A549 treated with RU486 at 1 μM for 4 hours (cell line): ENCODE measurements at places on chromosomes 13 and 19. TPM values are rescaled to one million over a fixed set of nuclear protein-coding genes. Genes with fewer than 3 reads are reported as not detected.

Gene CDKN2D
- 4.2 to 6.2 TPM (median 5.3 TPM) in 5 replicates for total RNA-seq

Gene ZSCAN4
- not detected in 5 replicates for total RNA-seq

Gene CBY2
- not detected in 5 replicates for total RNA-seq

Gene SIX5
- total RNA-seq = 19.1 to 34.9 TPM (median 27.8 TPM) in 5 replicates

Gene KLF5
- total RNA-seq = 32.3 to 44.4 TPM (median 41.4 TPM) in 5 replicates

Gene TMEM221
- 0.47 to 0.94 TPM (median 0.85 TPM) in 5 replicates for total RNA-seq

Gene STK24
- total RNA-seq = 47.5 to 61.8 TPM (median 52.8 TPM) in 5 replicates

Gene C13orf46
- total RNA-seq = 0.05 to 0.27 TPM (median 0.14 TPM) in 5 replicates

Gene RABAC1
- total RNA-seq = 171 to 287 TPM (median 250 TPM) in 5 replicates

Gene C19orf85
- not detected in 5 replicates for total RNA-seq

Gene ANKRD24
- total RNA-seq = 0.12 to 0.39 TPM (median 0.17 TPM) in 5 replicates

Gene ZNF649
- 0.11 to 0.26 TPM (median 0.17 TPM) in 5 replicates for total RNA-seq

Gene UHRF1
- 38.8 to 53.2 TPM (median 46.2 TPM) in 5 replicates for total RNA-seq

Gene UQCRFS1
- total RNA-seq = 114 to 135 TPM (median 128 TPM) in 5 replicates

Gene WDR88
- total RNA-seq = 0.16 TPM in 1 of 5 replicates, not detected in the others

Gene CGB7
- total RNA-seq = 0.16 to 0.82 TPM (median 0.61 TPM) in 5 replicates

Gene PGLYRP2
- total RNA-seq = 0.06 TPM in 1 of 5 replicates, not detected in the others

Gene CYP4F11
- 5.7 to 8.0 TPM (median 6.7 TPM) in 5 replicates for total RNA-seq

Gene CILP2
- total RNA-seq = 0.11 to 0.32 TPM (median 0.22 TPM) in 5 replicates

Gene TMEM150B
- 0.13 TPM in 1 of 5 replicates, not detected in the others for total RNA-seq

Gene PEG3
- not detected in 5 replicates for total RNA-seq

Gene NLRP5
- total RNA-seq = not detected in 5 replicates

Gene SELENOW
- 88.7 to 160 TPM (median 151 TPM) in 5 replicates for total RNA-seq

Gene TINCR
- 2.0 to 3.1 TPM (median 2.6 TPM) in 5 replicates for total RNA-seq

Gene IGFL2
- 0.56 to 0.83 TPM (median 0.67 TPM) in 4 of 5 replicates, not detected in the other for total RNA-seq

Gene ZNF446
- 10.8 to 14.0 TPM (median 11.5 TPM) in 5 replicates for total RNA-seq

Gene MRPL34
- 61.3 to 102 TPM (median 91.5 TPM) in 5 replicates for total RNA-seq

Gene EXOC3L2
- 0.56 to 1.6 TPM (median 0.98 TPM) in 5 replicates for total RNA-seq

Gene LHB
- not detected in 5 replicates for total RNA-seq

Gene LINGO3
- not detected in 5 replicates for total RNA-seq

Gene LPAR2
- 2.9 to 4.6 TPM (median 3.3 TPM) in 5 replicates for total RNA-seq

Gene ZNF296
- 6.5 to 11.0 TPM (median 10.4 TPM) in 5 replicates for total RNA-seq

Gene C1QTNF9B
- total RNA-seq = not detected in 5 replicates

Gene STOML3
- not detected in 5 replicates for total RNA-seq

Gene B3GNT8
- 0.08 to 0.25 TPM in 2 of 5 replicates, not detected in the others for total RNA-seq

Gene UBE2L5
- not detected in 5 replicates for total RNA-seq

Gene ZNF91
- 0.07 to 0.37 TPM (median 0.16 TPM) in 5 replicates for total RNA-seq

Gene MYH14
- total RNA-seq = 5.0 to 8.3 TPM (median 6.5 TPM) in 5 replicates

Gene KLK5
- not detected in 5 replicates for total RNA-seq

Gene CGB5
- total RNA-seq = 0.90 to 1.4 TPM (median 1.1 TPM) in 5 replicates

Gene FSD1
- total RNA-seq = 7.4 to 9.0 TPM (median 8.4 TPM) in 5 replicates

Gene SERPINE3
- total RNA-seq = not detected in 5 replicates

Gene ADGRE3
- total RNA-seq = not detected in 5 replicates

Gene KLF2
- total RNA-seq = 11.6 to 27.4 TPM (median 23.2 TPM) in 5 replicates

Gene TYK2
- 25.9 to 44.4 TPM (median 43.3 TPM) in 5 replicates for total RNA-seq

Gene TDRD12
- 0.09 to 0.22 TPM (median 0.17 TPM) in 5 replicates for total RNA-seq

Gene PCDH20
- not detected in 5 replicates for total RNA-seq

Gene MCOLN1
- total RNA-seq = 10.5 to 14.9 TPM (median 13.1 TPM) in 5 replicates

Gene SIGLECL1
- total RNA-seq = not detected in 5 replicates

Gene RNF225
- total RNA-seq = 0.23 to 0.63 TPM (median 0.27 TPM) in 3 of 5 replicates, not detected in the others

Gene PLK5
- total RNA-seq = not detected in 5 replicates

Gene RAB4B
- 11.0 to 21.4 TPM (median 18.5 TPM) in 5 replicates for total RNA-seq
